ENCODE measurements at places on chromosomes 2 and 18. TPM values are rescaled to one million over a fixed set of nuclear protein-coding genes. Genes with fewer than 3 reads are reported as not detected.

DNA sequence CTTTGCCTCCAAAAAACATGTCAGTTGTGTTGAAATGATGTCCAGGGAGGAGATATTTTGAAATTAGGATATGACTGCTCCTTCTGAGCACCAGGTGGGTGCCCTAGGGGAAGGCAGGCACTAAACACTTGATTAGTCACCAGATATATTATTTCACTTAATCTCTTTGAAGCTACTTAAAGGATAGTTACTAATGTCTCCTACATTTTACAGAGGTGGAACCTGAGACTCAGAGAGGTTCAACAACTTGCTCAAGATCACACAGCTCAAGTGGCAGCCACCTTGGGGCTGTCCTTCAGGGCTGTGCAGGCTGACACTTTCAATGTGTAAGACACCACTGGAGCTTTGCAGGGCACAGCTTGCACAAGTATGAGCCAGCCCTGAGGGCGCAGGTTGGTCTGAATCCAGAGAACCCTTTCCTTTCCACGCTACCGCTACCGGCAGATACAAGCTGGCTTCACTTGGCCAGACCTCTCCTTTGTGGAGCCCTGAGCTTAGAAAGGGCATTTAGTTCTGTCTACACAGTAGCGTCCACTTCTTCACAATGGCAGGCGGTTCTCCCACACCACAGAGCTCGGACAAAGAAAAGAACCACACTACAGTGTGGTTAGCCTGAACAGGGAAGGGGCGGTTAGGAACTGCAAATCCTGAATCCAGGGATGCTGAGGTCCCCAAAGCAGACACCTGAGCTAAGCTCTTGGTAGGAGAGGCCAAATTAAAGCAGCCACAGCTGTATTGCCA is 16.4 kb downstream of the ALPK2 start:
- no peak for DNase-seq

DNA sequence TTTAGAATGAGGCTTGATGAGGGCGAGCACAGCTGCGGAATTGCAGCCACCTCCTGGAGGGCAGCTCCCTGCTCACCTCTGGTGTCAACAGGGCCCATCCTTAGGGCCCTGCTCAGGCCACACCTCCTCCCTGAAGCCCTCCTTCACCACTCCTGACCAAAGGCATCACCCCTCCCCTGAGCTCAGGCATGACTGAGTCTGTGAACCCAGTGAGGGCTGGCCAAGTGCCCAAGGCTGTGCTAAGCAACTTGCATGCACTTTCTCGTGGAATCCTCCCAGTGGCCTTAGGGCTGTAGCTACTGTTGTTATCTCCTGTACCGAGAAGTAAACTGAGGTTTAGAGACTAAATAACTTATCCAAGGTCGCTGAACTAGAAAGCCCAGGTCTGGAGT is 101.7 kb downstream of the KLHL29 start:
- DNase-seq: no peak

DNA sequence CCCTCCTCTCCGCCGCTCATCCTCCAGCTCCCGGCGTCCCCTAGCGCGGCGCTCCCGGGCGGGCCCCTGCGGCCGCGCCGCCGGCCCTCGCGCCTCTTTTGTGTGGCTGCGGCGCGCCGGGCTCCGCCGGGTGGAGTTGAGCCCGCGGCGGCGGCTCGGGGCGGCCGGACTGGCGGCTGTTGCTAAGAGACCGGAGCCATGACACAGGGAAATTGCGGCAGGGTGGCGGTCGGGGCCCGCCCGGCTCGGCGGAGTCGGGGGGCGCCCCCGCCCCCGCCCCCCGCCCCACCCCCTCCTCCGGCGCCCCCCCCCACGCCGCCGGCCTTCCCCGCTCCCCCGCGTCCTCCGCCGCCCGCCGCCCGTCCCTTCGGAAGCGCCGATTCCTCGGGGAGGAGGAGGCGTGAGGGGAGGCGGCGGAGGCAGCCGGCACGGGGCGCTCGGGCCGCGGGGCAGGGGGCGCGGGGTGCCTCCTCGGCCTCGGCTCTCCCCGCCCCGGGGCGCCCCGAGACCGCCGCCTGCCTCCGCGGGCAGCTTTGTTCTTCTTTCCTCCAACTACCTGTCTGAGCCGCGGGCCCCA is at the start of gene TMEM200C:
Gene TMEM200C (minus strand): TSS at position 224 of the 577 bp plus-strand sequence. CDS start 3,459 bp downstream, outside the sequence.
- peak; percentile 46 for DNase-seq

DNA sequence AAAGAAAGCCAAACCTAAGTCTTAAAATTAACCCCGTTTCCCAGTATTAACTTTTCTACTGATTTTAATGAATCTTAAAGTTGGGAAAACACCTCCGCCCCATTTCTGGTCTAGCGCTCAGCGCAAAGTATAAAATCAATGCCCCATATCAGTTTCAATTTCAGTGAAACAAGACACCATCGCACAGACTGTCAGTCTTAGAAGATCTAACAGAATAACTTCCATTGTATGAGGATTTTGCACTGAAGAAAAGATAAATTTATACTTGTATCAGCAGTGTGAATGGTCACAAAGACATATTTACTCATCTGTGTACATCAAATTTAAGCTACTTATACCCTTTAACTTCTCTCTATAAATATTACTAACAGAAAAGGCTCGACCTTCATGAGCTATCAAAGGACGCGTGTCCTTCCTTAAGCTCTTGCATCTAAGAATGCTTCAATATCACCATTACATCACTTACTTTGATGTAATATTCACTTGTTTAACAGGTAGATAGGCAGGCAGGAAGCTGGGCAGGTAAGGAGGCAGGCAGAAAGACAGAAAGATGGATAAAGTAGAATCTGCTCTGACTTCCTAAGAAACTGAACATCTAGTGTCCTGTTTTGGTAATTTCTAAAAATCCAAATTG is 183.0 kb downstream of the TCF4 start:
- no peak for DNase-seq

DNA sequence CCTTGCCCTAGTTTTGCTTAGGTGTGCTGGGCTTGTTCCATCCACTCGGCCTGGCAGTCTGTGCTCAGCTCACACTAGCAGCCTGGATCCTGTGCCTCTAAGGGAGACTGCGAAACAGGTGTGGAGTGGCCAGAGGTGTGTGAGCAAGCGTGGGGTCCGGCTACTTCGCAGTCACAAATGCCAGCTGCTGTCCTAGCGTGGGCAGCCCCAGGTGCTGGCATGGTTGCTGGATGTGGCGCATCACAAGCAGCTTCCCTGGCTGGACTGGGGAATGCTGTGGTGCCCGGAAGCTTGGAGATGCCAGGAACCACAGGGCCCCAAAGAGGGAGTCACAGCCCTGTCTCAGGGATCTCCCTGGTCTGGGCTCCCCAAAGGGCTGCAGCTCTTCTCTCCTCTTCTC is 119.0 kb upstream of the TMEFF2 start:
- DNase-seq: no peak

GRCh38 chr2:197871780-197872456 is 67.5 kb downstream of the PLCL1 start:
- DNase-seq: no peak

DNA sequence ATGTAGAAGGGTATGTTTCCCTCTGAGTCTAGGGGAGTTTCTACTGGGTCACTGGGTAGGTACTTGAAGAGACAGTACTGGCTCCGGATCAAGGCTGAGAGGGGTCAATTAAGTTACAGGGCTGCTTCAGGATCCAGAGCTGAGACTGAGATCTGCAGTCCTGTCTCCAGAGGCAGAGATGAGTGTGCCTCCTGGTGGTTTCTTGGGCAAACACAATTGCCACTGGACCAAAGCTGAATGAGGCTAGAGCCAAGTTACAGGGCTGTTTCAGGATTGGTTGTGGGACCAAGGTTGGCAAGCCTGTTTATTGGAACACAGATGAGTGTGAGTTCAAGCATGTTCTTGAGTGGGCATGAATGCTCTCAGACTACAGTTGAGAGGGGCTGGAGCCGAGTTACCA is 157.9 kb downstream of the ADCYAP1 start:
- DNase-seq: no peak

STPG4 gene
- 0.12 TPM for polyA plus RNA-seq

GRCh38 chr2:2743164-2743571 is 412.1 kb upstream of the MYT1L start:
- no peak for DNase-seq

DNA sequence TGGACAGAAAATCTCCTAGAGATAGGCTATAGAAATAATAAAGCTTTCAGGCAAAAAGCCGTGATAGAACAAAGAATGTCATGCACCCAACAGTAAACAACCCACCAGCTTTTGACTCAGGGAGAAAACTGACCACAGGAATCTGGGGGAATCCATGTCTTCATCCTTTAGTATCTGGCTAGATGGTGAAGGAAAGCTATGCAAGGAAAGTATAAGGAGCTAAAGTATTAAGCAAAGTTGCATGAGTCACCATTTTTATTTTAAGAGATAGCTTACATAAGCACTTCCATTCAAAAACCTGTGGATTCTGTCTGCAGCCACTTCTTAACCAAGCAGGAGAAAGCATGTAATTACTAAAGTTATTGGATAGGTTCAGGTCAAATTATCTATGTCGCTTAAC is 363.8 kb downstream of the LRP1B start:
- DNase-seq: no peak

- no peak for DNase-seq
These were observed 33.3 kb downstream of the LONRF2 start for GRCh38 chr2:100289020-100289419.

DNA sequence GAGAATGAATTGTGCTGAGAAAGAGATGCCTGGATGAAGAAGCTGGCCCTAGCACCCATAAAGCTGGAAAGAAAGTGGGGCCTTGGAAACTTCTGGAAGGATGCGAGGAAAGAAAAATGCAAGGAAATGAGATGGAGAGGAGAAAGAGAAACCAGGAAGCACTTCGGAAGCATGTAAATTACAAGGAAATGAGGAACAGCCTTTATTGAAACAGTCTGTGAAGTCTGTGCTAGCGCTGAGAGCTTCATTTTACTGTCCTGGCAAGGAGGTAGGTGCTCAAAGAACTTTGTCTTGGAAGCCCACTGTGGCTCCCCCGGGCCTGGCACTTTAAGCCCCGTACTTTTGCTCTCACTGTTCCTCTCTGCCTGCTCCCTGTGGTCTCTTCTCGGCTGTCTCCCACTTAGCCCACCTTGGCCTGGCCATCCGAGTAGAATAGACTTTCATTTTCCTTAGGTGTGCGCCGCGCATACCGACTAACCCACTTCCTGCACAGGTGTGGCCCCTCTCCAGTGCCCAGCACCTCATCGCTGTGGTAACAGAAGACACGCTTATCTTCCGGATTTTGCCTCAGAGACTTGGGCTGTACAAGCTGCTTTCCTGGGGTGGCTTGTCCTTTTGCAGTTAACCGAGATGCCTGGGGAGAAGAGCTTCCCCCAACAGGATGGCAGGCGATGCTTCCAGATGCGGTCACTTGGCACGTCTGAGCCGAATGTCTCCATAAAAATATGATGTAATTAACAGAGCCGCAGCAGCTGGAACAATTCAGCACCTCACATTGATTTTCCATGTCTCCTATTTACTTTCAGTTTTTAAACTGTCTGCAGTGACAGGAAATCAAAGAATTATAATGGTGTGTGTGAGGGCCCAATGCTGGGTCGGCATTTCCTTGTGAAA is 199.6 kb downstream of the HRH4 start:
- no peak for DNase-seq

DNA sequence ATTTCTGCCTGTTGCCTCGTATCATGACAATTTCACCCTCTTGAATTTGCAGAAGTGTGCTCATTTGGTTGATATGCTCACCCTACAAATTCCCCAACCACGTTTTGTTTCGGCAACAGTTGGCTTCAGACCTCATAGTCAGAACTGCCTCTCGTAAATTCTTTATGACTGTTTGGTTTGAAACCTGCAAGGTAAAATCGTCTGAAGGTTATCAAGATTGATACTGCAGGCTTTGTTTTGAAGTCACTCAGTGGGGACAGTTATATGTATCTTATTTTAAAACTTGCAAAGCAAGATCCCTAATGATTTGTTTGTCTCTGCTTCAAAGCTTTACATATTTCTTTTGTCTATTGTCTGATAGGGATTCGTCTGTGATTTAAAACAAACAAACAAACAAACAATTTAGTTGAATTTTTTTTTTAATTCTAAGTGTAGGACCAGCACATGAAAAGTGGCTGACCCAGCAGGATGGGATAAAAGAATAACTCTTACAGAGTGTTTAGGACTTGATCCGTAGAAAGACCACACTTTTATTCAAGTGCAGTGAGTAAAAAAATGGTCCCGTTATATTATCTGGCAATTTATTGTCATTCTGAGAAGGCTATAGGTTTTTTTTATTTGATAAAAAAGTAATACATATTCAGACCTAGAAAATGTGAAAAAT is 45.7 kb upstream of the MYCN start:
- DNase-seq: no peak

DNA sequence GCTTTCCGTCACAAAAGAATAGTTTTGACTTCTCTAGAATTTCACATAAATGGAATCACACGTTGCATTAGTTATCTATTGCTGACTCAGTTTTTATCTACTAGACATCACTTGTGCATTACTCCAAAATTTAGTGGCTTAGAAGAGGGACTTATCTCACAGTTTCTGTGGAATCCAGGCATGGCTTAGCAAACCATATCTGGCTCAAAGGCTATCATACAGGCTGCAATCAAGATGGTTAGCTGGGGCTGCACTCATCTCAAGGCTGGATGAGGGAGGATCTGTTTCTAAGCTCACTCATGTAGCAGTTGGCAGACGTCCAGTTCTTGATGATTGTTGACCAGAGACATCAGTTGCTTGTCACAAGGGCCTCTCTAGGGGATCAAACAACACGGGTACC is 6.6 kb upstream of the DSC3 start:
- DNase-seq: no peak

GRCh38 chr2:33617401-33617800 is 18.3 kb upstream of the FAM98A start:
- no peak for DNase-seq

DNA sequence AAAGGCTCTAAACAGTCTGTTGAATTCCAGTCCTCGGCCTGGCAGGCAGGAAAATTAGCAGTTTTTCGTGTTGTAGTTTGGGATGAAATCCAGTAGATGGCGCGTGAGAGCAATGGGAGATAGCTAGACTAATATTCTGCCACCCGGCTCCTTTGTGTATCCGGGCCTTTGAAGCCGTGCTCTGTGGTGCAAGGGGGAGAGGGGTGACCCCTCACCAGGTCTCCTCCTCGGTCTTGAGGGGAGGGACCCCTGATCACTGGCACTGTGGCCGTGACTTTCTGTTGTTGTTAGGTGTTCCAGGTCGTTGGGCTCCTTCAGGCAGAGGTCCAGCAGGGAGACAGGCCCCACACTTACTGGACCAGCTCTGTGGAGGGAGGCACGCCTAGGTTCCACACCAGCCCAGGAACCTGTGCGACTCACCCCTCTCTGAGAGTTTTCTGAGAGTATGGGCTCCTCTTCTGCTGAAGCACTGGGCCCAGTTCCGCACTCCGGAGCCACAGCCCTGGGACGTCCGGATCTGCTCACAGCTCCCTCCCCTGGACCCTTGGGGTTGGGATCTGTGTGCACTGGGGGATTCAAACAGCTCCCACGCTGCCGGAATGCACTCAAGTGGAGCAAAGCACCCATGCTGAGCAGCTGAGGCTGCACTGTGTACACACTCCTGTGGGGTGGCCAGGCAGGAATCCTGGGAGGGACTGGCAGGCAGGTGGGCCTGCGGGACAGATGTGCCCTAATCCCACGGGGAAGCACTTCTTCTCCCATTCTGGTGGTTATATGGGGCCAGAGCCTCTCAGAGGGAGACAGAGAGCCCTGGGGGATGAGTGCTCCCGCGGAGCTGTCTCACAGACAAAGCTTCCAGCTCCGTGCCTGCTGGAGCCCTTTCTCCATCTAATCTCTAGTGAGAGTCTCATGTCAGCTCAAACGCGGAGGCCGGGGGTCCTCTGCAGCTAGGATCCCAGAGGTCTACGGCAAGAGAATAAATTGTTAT is 8.8 kb downstream of the GKN2 start:
- DNase-seq: peak; percentile 87

GRCh38 chr2:231680992-231681852 is 27.1 kb upstream of the PTMA start:
- DNase-seq: peak; percentile 89
